ENCODE measurements at places on chromosomes 5 and 9. TPM values are rescaled to one million over a fixed set of nuclear protein-coding genes. Genes with fewer than 3 reads are reported as not detected.

GRCh38 chr5:92850886-92851285 lies 730.1 kb downstream of the NR2F1-AS1 start:
- no peaks in the 10 kb centered on the region for H3K36me3 ChIP-seq
- no peaks in the 10 kb centered on the region for H3K27me3 ChIP-seq
- H3K4me3 ChIP-seq, result no peak overlapping the region
- no peaks in the 10 kb centered on the region for H3K4me1 ChIP-seq

GMCL2 gene
- total RNA-seq, result under 0.01 TPM

ORM2 gene
- total RNA-seq, result not detected

DNA sequence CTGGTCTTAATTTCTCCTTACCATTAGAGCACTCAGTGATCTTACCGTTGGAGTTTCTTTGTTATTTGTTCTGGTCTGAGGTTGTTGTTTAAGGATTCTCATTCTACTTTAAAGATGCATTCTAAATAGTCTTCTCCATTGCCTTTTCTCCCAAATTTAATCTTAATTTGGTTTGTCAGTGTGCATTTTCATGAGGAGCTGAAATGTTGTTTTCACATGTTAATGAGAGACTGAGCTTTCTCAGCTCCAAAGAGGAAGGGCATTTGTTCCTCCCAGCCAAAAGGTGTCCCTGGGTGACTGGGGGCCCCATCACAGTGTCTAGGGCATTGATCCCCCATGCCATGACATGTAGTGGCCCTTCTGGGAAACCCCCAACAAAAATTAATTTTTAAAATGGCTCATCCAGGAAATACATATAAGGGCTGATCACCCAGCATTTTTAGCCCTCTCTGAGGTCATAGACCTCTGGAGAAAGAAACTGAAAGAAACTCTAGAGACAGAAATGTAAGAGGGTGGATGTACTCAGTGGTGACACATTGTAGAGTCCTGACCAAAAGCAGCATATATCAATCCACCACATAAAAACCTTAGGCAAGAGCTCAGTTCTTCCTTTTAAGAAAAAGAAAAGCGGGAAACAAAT lies 240.4 kb upstream of the RAI14 start:
- H3K4me1 ChIP-seq, result peaks cover 7% of the 10 kb centered on the region
- DNase-seq, result peak; percentile 11
- no peaks in the 10 kb centered on the region for H3K27me3 ChIP-seq
- H3K27ac ChIP-seq, result no peak overlapping the region
- H3K4me3 ChIP-seq, result no peak overlapping the region

GRCh38 chr9:71446473-71447411 lies 321.6 kb downstream of the CEMIP2 start:
- H3K36me3 ChIP-seq, result no peaks in the 10 kb centered on the region
- H3K4me1 ChIP-seq, result no peaks in the 10 kb centered on the region
- peak overlapping the region; percentile 53 for H3K4me3 ChIP-seq
- DNase-seq, result peak; percentile 60
- no peak overlapping the region for H3K27ac ChIP-seq

GRCh38 chr5:127290019-127290945 lies at the start of gene MEGF10:
TSS of gene MEGF10 (plus strand) at chr5:127290796. CDS start at chr5:127331309, 40,513 bp downstream.
- no peaks in the 10 kb centered on the region for H3K36me3 ChIP-seq
- no peak within 1 kb of the TSS for H3K27ac ChIP-seq
- H3K4me3 ChIP-seq, result peak within 1 kb of the TSS; percentile 37
- H3K27me3 ChIP-seq, result peaks cover 9% of the 10 kb centered on the region
- no peaks in the 10 kb centered on the region for H3K4me1 ChIP-seq
- peak; percentile 48 for DNase-seq

DNA sequence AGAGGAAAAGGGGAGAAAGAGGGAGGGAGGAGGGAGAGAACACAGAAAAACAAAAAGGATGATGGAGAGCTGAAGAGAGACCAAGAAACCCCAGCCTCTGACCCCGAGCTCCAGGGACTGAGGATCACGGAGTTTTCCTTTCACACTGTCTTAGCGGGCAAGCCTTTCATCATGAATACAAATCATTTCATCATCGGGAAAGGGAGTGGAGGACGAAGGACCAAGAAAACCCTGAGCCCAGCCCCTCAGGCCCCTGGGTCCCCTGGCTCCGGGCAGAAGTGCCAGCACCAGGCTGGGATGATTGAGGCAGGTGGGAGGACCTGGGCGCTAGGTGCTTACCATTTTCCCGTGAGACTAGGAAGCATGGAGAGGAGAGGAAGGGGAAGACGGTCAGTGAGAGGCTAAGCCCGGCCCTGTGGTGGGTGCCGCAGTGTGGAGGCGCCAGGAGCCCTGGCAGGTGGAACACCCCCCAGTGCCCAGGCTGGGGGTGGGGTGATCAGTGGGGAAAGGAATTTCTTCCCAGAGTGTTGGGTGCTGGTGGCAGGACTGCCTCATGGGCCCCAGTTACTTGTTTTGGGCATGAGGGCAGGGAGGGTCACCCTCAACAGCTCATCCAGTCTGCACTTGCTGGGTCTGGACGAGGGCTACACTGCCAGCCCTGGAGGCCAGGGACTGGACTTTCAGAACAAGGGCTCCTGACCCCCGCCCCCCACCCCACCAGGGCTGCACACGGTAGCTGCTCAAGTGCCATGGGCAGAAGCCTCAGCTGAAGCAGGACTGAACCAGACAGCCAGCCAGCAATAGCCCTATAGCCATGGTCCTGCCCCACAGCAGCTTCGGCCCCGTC lies 49.0 kb upstream of the SARDH start:
- no peak overlapping the region for H3K4me3 ChIP-seq
- no peaks in the 10 kb centered on the region for H3K27me3 ChIP-seq
- no peaks in the 10 kb centered on the region for H3K4me1 ChIP-seq
- H3K36me3 ChIP-seq, result peaks cover 15% of the 10 kb centered on the region
- no peak for DNase-seq
- no peak overlapping the region for H3K27ac ChIP-seq

DNA sequence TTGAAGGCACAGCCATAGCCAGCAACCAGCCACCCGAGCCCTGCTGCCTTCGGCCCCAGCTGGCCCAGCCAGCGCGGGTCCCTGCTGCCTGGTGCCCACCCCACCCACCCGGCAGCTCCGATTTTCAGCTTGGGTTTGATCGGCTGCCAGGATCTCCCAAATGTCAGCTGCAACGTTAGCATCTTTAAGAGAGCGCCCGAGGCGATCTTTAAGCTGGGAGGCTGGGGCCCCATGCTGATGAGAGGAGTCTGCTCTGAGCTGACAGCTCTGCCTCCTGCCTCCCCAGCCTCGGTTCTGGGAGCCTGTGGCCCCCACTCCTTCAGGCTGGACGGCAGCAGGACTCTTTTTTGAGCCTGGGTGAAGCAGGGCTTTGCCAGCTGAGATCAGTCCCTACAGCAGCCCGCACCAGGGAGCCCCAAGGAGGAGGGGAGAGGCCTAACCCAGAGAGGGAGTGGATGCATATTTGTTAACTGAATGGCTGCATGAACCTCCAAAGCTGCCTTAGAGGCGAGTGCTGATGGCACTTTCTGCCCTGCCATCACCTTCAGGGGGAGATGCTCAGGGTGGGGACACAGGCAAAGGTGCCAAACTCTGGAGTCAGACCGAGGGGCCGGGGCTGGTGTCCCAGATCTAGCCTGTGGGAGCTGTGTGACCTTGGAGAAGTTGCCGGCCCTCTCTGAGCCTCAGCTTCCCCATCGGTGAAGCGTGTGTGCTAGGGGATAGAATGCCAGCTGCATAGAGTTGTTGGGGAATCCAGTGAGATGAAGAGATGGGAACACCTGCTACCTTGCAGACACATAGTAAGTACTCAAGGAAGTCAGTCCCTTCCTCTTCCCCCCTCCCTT lies 165.5 kb downstream of the C9orf50 start:
- DNase-seq, result no peak
- H3K36me3 ChIP-seq, result no peaks in the 10 kb centered on the region
- H3K27ac ChIP-seq, result no peak overlapping the region
- peaks cover 19% of the 10 kb centered on the region for H3K4me1 ChIP-seq

DNA sequence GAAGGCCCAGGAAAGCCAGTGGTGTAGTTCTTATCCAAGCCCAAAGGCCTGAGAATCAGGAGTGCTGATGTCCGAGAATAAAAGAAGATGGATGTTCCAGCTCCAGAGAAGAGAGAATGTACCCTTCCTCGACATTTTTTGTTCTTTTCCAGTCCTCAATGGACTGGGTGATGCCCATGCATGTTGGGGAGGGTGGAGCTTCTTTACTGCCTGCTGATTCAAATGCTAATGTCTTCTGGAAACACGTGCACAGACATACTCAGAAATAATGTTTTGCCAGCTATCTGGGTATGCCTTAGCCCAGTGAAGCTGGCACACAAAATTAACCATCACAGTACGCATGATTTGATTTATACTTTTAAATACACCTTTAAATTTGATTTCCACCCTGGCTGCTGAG lies 61.5 kb upstream of the FOXE1 start:
- no peaks in the 10 kb centered on the region for H3K4me1 ChIP-seq
- H3K36me3 ChIP-seq, result no peaks in the 10 kb centered on the region
- no peak overlapping the region for H3K4me3 ChIP-seq

WDR38 gene
- total RNA-seq, result not detected

DNA sequence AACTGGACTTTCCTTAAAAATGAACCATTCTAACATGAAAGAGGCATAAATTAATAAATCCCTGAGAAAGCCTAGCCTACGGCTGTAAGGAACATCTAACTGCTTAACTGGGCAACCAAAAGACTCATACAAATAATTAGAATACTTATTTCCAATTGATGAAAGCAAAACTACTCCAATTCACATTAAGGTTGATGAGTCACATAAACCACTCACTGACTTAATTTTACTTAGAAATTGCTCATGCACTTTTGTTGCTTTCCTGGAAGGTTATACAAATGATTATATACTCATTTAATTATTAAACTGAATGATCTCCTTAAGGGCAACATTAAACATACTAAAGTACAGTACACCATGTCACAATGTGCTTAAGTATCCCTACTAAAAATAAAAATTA lies 101.9 kb downstream of the NFIB start:
- H3K27me3 ChIP-seq, result no peaks in the 10 kb centered on the region
- DNase-seq, result peak; percentile 73
- H3K36me3 ChIP-seq, result no peaks in the 10 kb centered on the region
- H3K27ac ChIP-seq, result peak overlapping the region; percentile 19
- no peak overlapping the region for H3K4me3 ChIP-seq
- H3K4me1 ChIP-seq, result peaks cover 5% of the 10 kb centered on the region

DNA sequence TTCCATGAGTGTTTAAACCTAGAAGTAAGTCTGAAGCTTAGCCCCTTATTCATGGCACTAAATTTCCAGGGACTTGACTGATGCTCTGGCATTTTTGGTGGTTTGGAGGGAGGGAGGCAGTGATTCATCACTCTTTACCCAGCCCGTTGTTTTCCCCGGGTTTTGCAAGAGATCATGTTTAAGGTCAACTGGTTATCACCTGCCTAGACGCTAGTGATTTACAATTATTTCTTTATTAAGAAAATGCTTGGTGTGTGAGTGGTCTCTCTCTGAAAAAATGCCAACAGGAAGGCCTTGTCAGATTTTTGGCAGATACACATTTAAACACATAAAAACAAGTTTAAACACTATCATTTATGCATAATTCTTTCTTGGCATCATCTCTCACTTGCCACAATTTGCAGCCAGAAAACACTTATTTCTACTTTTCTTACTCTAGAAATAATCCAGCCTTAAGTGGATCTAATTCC lies 737.9 kb upstream of the ZNF608 start:
- H3K4me1 ChIP-seq, result peaks cover 18% of the 10 kb centered on the region
- no peak overlapping the region for H3K4me3 ChIP-seq
- no peaks in the 10 kb centered on the region for H3K27me3 ChIP-seq
- peak overlapping the region; percentile 83 for H3K27ac ChIP-seq

- H3K4me1 ChIP-seq, result no peaks in the 10 kb centered on the region
- no peaks in the 10 kb centered on the region for H3K36me3 ChIP-seq
- H3K4me3 ChIP-seq, result no peak overlapping the region
- peak; percentile 34 for DNase-seq
- H3K27me3 ChIP-seq, result no peaks in the 10 kb centered on the region
- no peak overlapping the region for H3K27ac ChIP-seq
Measured at GRCh38 chr5:79255786-79256557, 20.0 kb downstream of the JMY start.

SNX24 gene
- total RNA-seq, result 20.3 TPM

All from fibroblast of lung (primary cell).